ENCODE measurements at places on chromosomes 5 and 9.
A peak's percentile ranks its signal among the peaks of the same experiment; 100 is the strongest.

DNA sequence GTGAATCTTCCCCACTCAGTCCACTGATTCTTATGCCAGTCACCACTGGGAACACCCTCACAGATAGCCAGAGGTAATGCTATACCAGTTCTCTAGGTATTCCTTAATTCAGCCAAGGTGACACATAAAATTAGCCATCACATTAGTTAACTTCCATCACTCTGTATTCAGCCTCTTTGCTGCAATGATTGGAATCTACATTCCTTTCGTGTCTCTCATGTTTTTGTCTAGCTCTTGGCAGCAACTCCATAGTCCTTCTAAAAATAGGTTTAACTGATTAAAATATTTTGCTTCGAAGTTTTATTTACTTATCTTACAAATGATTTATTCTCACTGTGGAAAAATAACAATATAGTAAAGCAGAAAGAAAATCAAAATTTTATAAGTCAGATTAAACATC, 19.6 kb upstream of the RNF20 start:
- peak; percentile 69 for DNase-seq

DNA sequence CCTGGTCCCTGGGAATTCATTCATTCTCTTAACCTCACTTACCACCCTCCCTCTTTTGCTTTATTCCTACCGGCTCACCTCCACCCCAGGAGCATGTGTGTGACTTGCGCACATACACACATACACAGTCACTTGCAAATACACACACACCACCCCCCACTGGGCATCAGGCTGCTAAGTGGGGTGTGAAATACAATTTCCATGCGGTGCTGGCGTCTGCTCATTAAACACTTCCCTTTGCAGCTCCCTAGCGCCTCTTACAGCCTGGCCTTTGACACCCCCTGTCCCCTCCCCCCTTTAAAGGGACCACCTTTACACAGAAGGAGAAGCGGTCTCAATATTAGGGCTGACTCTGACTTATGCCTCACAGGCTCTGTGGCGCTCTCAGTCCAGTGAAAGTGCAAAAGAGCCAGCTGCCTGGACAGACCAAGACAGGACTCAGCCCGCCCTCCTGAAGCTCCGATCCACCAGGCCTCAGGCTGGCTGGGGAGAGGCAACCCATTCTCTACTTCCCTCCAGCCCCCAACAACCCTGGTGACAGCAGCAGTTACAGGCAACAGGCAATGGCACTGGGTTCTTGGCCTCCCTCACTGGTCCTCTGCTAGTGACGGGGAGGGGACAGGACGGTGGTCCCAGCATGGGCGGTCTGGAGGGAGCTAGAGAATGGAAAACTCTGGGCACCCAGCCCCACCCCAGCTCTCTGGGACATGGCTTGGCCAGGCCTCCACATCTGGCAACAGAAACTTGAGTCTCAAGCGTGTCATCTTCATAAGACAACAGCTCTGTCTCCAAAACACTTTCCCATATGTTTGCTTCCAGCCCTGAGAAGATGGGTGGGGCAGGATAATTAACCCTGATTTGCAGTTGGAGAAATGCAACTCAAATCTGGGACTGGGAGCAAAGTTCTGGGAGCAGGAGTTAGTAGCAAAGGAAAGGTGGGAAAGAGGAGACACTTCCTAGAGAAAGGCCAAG, 12.0 kb downstream of the ENHO start:
- no peak for DNase-seq

- DNase-seq = peak; percentile 51
These were observed 3.7 kb upstream of the WDR31 start for GRCh38 chr9:113343732-113344231.

DNA sequence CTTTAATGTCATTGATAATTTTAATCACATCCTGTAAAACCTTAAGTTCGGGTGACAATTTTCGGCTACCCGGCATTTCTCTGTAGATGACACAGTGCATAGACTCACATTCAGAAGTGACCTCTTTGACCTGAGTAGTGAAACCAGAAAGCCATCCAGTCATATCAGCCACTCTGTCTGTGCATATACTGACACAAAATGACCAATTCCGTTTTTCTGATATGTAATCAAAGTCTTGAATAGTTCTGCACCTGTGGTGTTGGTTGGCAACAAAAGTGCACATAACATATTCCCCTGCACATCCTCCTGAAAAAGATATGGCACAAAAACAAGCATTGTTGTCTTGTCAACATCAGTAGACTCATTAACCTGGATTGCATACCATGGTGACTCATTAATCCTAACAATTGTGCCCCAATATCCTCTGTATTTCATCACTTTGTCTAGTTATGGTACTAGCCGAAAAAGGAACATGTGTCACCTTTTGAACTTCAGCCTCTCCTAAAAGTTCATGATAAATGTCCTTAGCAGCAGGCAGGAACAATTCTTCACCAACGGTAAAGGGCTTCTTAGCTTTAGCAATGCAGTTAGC, 4.6 kb upstream of the HNRNPA0 start:
- peak; percentile 11 for DNase-seq

- peak; percentile 74 for DNase-seq
These were observed 3.2 kb downstream of the ADAMTS12 start for GRCh38 chr5:33888587-33888986.

DNA sequence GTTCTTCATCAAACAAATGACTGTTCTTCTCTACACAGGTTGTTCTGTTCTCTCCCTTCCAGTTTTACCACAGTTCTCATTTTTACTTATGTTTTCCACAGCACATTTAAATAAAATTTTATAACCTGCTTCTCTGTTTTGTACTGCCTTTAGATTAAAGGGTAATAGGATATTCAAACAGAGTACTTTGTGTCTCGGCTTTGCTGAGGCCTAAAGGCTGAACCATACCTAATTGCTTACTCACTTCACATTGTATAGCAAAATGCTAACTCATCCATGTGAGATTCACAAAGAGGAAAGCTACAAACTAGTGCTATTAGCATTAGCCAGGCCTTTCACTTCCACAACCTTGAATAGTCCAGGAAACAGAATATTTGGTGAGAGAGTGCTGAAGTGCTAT, 200.3 kb downstream of the TRPM3 start:
- DNase-seq = peak; percentile 80

DNA sequence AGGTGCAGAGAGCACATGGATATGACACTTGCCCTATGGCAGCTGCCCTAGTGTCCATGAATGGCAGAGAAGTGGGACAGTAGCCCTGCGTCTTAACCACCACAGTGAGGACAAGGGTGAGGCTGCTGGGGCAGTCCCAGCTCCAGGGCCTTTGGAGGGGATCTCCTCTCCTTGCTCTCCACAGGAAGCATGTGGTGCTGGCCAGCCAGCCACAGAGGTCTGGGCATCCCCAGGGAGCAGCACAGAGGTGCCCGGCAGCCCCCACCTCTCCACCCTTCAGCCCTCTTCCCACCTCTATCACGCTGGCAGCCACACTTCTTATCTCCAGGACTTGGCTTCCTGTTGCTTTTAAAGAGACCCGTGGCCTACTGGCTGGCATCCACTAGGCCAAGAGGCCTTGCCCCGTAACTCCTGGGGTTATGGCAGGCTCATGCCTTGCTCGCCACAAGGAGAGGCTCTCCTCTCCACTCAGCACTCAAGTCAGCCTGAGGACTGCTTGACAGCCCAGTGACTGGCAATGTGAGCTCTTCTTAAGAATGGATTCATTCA, 21.9 kb downstream of the CSF2 start:
- peak; percentile 20 for DNase-seq

DNA sequence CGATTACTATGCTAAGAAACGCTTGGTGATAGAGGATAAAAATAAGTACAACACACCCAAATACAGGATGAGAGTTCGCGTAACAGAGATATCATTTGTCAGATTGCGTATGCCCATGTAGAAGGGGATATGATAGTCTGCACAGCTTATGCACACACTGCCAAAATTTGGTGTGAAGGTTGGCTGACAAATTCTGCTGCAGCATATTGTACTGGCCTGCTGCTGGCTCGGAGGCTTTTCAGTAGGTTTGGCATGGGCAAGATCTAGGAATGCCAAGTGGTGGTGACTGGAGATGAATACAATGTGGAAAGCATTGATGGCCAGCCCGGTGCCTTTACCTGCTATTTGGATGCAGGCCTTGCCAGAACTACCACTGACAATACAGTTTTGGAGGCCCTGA, 208.4 kb downstream of the PDZD2 start:
- DNase-seq = no peak

DNA sequence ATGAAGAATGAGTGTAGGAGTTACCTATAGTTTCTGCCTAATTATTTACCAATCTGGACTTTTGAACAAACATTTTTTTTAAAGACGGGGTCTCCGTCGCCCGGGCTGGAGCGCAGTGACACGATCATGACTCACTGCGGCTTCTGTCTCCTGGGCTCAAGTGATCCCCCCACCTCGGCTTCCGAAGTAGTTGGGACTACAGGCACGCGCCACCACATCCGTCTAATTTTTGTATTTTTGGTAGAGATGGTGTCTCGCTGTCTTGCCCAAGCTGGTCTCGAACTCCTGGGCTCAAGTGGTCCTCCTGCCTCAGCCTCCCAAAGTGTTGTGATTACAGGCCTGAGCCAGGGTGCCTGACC, 1.5 kb downstream of the CTNNA1 start:
- no peak for DNase-seq

GRCh38 chr9:127140842-127141675, 18.6 kb upstream of the ANGPTL2 start:
- no peak for DNase-seq

DNA sequence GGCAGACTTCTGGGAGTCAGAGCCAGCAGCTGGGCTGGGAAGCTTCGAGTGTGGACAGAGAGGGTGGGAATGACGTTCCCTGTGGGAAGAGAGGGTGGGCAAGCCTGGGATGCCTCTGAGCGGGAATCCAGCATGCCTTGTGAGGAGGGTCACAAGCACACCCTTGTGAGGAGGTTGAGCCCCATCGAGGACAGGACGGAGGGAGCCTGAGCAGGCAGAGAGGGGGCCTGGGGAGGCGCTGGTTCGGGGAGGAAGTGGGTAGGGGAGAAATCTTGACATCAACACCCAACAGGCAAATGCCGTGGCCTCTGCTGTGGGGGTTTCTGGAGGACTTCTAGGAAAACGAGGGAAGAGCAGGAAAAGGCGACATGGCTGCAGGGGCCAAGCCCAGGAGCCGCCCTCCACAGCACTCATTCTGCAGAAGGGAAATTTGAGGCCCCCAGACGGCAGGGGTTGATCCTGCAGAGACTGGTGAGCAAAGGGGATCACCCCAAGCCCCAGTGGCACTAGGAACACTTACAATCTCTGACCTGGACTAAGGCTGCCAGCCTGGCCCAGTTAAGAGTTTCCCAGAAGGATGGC, 1.1 kb upstream of the IL13 start:
- DNase-seq = no peak

DNA sequence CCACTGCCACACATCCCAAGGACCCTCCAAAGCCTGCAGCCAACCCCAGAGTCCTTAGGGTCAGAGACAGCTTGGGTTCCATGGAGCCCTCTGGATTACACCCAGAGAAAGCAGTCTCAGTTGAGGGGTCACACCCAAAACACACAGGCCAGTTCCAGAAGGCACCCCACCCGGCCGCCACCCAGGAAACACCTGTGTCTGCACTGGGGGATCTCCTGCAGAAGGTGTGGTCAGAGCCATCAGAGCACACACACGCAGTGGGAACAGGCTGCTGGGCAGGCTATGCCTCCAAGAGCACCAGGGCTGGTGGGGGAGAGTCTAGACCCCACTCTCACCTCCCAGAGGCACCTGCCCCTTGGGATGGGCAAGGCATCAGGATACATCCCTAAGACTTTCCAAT, 27.3 kb downstream of the NIPAL4 start:
- DNase-seq = no peak

DNA sequence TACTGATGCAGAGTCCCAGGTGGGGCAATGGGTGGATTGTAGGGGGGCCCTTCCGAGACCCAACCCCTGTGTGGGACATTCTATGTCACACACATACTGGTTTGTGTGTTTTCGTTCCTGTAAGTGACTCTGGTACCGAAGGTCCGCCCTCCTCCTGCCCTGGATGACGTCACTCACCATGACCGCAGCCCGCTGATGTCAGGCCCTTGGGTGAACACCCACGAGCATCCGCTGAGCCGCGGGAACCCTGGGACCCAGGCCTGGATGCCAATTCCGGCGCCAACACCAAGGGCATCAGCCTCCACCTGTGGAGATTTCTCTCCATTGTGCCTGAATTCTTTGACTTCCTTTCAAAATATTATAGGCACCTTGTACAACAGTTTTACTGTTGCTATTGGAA, 184.3 kb downstream of the MTRR start:
- no peak for DNase-seq

DNA sequence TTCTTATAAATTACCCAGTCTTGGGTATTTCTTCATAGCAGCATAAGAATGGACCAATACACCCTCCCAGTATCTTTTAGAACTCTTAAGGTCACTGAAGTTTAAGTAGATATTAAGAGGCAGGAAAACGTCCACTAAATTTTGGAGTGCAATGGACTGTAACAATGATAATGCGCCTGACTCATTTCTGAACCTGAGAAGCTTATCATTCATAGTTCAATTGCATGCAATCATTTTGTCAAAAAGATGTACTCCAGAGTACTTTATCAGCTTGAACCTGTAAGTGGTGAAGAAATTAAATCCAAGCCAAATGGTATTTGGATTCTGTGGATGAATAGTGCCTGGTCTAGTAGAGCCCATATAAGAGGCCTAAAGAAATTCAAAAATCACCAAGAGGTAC, 196.5 kb upstream of the CDH9 start:
- DNase-seq = no peak

DNA sequence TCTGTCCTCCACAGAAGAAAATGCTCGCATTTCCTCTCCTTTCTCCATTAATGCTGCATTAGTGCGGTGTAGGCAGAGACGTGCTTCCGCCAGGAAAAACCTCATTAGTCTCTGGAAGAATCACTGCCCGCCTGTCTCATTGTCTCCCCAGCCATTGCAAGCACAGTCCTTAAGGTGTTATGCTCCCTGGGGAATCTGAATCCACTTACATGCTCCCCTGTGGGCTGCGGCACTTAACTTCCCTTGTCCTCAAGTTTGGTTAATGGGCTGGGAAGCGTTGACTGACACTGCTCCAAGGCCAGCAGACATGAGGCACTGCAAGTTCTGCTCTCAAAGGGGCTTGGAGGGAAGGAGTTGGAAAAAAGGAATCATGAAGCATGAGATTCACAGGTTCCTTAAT, 41.6 kb downstream of the TARS1 start:
- no peak for DNase-seq

DNA sequence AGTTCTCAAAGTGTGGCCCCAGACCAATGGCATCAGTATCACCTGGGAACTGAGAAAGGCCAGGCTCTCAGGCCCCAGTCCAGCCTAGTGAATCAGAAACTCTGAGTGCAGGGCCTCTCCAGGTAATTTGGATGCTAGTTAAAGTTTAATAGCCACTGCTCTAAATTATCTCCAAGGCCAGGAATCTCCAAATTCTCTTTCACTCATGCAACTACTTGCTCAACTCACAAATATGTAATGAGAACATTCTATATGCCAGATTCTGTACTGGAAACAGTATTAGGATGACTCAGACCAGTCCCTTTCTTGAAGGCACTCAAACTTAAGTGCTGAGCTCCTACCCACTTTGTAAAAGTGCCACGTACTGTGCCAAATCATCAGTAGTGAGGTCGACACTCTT, 84.6 kb downstream of the PAPPA start:
- peak; percentile 91 for DNase-seq

DNA sequence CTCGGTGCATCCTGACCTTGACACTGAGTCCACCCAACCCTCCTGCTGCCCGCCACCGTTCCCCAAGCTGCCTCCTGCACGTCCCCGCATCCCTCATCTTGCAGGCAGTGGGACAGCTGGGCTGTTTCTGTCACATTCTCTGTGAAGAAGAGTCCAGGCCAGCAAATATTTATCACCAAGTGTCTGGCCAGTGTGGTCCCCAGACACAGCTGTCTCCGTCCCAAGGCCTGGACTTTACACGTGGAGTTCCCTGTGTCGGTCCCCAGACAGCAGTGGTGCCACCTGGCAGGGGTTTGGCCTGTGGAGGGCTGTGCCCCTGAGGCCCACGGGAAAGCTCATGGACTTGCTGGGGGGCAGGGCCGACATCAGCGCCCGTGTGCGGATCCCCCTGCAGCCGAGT, 9.2 kb upstream of the SLC12A7 start:
- DNase-seq = no peak
